Liver (tissue), 10 donors: ENCODE measurements at places on chromosomes 3 and 15. TPM values are rescaled to one million over a fixed set of nuclear protein-coding genes. Genes with fewer than 3 reads are reported as not detected.

- no peak for DNase-seq
Measured at GRCh38 chr3:125051715-125052581, 3.8 kb downstream of the HEG1 start.

- DNase-seq, result no peak
Measured at GRCh38 chr3:18474202-18474601, 49.1 kb upstream of the SATB1 start.

- peak; percentile 99 for DNase-seq
Measured at GRCh38 chr3:12967606-12968351, 105.5 kb downstream of the IQSEC1 start.

GRCh38 chr3:142318331-142318730 lies 92.9 kb upstream of the GK5 start:
- DNase-seq, result no peak

- no peak for DNase-seq
Measured at GRCh38 chr3:52831500-52832301, 1.2 kb upstream of the ITIH4 start.

GRCh38 chr3:34683851-34684250 lies 885.4 kb downstream of the PDCD6IP start:
- peak; percentile 46 for DNase-seq

GRCh38 chr3:26118165-26118564 lies 328.3 kb downstream of the OXSM start:
- DNase-seq, result no peak

- no peak for DNase-seq
Measured at GRCh38 chr3:24683633-24684384, 189.2 kb upstream of the THRB start.

- no peak for DNase-seq
Measured at GRCh38 chr3:53794597-53794996, 51.6 kb downstream of the CHDH start.

DNA sequence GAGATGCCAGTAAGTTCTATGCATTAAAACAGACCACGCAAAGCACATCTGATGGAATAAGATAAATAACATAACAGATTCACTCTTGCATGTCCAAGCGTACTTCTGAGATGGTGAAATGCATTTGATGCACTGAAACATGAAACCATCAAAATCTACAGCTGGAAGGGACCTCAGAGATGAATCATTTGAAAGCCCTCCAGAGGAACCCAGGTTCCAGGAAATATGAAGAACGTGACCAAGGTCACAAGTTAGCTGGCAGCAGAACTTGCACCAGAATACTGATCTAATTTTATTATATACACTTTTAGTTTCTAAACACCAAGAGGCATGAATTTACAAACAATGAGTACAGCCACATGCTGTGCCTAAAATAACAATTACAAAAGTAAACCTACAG lies 957.1 kb downstream of the FHIT start:
- no peak for DNase-seq

- DNase-seq, result no peak
Measured at GRCh38 chr3:46398186-46398955, 8.5 kb downstream of the CCR5AS start.

DNA sequence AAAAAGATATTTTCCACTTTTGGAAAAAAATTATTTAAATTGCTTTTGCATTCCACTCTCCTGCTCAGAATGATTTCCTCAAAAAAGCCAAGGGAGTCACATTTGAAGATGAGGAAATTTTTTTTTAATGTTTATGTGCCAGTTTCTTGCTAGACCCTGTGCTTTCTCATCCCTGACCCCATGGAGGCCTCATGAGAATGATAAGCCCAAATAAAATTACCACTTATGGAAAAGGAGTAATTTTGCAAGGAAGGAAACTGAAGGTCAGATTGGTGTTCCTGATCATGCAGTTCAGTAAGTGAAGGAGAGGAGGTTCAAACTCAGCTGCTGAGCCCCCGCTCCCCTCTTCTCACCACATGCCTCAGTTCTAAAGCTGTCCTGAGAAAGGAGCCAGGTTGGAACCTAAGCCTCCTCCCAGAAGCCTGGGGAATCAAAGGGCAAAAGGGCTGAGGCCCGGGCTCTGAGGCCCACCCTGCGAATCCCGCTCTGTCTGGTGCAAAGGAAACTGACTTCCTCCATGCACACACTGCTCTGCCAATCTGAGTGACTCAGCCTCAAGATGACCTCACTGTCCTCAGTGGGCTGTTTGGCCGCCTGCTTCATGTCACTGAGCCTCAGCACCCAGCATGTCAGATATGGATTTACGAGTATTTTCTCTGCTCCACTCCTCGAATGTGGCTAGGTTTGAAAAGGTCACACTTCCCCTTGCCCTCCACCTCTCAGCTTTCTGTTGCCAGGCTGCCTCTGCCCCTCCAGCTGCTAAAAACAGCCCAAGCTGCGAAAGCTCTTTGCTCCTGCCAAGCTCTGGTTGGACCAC lies 56.9 kb upstream of the FLNB start:
- no peak for DNase-seq

Gene FBN1
- total RNA-seq, result 19.9 TPM

Gene OPA1
- total RNA-seq, result 54.5 TPM

Gene FBXW12
- total RNA-seq, result not detected

Gene ATP13A4
- 0.65 TPM for total RNA-seq

Gene PGBD4
- 0.98 TPM for total RNA-seq

Gene ARGFX
- not detected for total RNA-seq

Gene ADGRG7
- total RNA-seq, result 65.5 TPM

Gene CLDN16
- 0.75 TPM for total RNA-seq

Gene ADAMTS17
- 0.28 TPM for total RNA-seq

Gene SIDT1
- 1.5 TPM for total RNA-seq

Gene NLGN1
- 0.37 TPM for total RNA-seq

Gene SYNPR
- total RNA-seq, result not detected

Gene PLCH1
- total RNA-seq, result 1.0 TPM
